Naive thymus-derived CD4-positive, alpha-beta T cell (primary cell): ENCODE measurements at places on chromosomes 13 and 19. TPM values are rescaled to one million over a fixed set of nuclear protein-coding genes. Genes with fewer than 3 reads are reported as not detected.

DNA sequence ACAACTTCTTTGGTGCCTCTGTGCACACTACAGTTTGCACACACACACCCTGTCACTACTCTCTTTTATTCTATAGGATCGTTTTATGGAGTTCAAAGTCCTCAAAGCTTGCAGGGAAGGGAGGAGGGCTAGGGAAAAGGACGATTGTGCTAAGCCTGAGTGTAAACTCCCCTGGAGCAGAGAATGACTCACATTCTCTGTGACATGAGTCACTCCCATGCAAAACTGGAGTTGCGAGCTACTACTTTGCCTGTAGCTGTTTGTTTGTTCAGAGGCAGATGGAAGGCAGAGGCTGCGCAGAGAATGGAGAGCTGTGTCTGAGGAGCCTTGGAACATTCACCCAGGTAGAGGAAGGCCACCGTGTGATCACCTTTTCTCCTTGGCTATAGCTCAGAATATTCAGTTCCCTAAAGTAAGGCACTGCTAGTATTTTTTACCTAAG, 80.5 kb upstream of the MBNL2 start:
- no peak for DNase-seq

GRCh38 chr13:37617173-37617572, 18.6 kb upstream of the POSTN start:
- no peak for DNase-seq

DNA sequence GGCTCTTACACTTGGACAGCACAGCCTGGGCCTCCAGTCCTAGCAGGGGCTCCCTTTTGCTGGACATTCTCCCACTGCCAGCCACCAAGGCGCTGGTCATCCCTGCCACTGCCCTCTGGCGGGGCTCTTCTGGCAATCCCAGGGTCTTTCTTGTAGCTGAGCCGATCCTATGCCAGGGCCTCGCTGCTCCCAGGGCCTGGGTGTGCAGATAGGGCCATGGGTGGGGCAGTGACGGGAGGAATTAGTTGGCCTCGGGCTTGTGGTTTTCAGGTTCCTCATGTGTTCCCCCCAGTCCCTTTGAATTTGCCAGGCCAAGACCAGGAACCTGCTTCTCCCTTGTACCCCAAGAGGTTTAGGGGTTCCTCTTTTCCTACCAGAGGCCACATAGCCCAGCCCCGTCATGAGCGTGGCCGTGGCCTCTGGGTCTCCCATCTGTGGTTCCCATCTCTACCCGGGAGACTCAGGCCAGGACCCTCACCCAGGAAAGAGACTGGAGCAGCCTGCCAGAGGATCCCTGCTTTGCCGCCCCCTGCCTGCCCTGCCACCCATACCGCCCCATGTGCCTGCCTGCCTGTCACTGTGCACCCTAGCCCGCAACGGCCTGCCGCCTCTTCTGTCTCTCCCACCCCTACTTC, 26.2 kb downstream of the TMED1 start:
- no peak for DNase-seq

DNA sequence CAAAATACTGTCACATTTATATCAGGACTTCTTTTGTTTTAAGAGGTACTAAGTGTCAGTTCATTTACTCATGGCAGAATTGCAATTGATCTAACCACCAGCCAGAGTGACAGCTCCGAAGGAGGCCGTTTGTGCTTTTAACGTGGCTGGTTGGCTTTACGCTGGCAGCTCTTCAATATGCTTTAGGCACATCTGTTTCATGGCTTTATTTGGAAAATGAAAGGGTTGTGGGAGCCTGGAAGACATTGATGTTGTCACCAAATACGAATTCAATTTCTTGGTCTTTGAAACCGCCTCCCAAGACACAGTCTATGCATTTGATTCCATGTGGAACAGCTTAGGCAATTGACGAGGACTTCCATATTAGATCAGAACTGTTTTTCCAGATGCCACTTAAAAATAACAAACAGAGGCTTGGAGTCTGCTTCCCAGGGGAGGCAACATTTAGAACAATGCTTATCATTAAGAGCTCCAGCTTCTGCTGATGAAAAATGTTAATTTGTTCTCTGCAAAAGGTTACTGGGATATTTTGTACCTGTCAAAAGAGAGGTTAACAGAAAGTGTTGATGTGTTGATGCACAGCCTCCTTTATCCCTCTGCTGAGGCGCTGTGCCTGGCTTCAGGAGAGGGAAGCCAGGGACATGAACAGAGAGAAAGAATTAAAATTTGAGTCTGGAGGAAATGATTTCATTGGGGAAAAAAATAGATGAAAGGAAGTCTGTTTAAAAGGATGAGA, 64.0 kb upstream of the TNFRSF19 start:
- DNase-seq, result no peak

- peak; percentile 79 for DNase-seq
Observed at GRCh38 chr13:114314074-114314912, at the start of gene CHAMP1. CHAMP1 (plus strand) TSS chr13:114314503; CDS start chr13:114323843, 9,340 bp downstream.

GRCh38 chr19:18397242-18398202, at the start of gene LRRC25:
LRRC25 (minus strand) TSS chr19:18397622; CDS start chr19:18396963, 659 bp downstream.
- no peak for DNase-seq

- DNase-seq, result no peak
Observed at GRCh38 chr13:35716729-35717128, 240.2 kb upstream of the MAB21L1 start.

GRCh38 chr19:38194061-38194701, 29.8 kb downstream of the DPF1 start:
- DNase-seq, result no peak

Gene MAP4K1
- 120 TPM for polyA plus RNA-seq

GRCh38 chr19:29940971-29941585, 961 bp upstream of the URI1 start:
- DNase-seq, result no peak

GRCh38 chr19:4508698-4509097, 9.6 kb downstream of the PLIN4 start:
- no peak for DNase-seq

Gene VSIG10L
- polyA plus RNA-seq, result not detected

Gene ZNF569
- polyA plus RNA-seq, result 5.0 TPM

- DNase-seq, result no peak
Observed at GRCh38 chr19:13952931-13953531, 722 bp downstream of the DCAF15 start.

DNA sequence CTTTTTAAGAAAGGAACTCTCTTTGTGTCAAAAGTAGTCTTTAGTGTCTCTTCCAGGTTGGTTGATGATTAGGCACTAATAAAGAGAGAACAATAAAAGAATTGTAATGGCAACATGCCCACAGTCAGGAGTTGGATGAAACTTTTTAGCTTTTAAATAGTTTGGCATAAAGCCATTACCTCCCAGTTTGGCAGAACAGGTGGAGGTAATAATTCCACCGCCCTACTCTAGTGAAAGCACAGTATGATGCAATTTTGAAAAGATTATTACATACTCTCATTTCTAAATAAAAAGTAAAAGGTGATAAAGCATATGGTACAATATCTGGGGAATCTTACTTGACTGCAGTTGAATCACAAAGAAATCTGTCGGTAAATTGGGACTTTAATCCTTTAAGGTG, 497.6 kb downstream of the SUCLA2 start:
- DNase-seq, result no peak

GRCh38 chr13:37418490-37418889, 180.1 kb downstream of the POSTN start:
- no peak for DNase-seq

Gene ICAM4
- 0.55 TPM for polyA plus RNA-seq

- peak; percentile 21 for DNase-seq
Observed at GRCh38 chr13:112767506-112768471, 78.0 kb downstream of the ATP11A start.
